CD4-positive, alpha-beta T cell treated with Interferon alpha-2 for 1 hour (primary cell): ENCODE measurements at places on chromosomes 4 and X.

DNA sequence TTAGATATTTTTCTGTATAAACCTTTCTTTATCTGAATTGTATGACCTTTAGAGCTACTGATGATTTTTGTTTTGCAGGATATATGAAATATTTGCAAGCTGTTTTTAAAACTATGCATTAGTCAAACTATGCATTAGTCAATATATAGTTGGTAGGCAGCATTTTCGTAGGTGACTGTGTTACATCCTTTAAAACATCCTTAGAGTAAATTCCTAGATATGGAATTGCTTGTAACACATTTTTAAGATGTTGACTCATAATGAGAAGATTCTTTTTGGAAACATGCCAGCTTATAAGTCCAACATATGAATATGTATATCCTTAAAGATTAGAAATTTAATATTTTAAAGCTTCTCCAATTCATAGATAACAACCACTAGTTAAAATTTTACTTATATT lies 1768.5 kb downstream of the PCDH7 start:
- no peak for DNase-seq

- no peak for DNase-seq
Observed at GRCh38 chrX:31747411-31747810, 675.6 kb upstream of the FTHL17 start.

DNA sequence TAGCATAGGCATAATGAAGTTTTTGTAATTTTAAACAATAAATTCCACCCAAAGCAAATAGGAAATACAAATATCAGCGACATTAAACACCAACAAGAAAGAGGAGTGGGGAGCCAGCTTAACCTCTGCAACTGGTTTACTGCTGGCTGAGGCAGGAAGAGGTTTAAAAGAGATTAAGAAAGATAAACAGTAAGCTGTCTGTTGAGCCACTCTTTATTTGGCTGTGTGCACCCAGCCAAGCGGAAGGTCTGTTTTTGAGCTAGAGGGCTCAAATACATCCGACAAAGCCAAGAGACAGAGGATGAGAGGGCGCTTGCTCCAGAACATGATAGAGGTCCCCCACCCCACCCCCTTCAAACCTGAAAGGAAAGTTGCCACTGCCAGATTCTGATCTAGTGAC lies 191.4 kb downstream of the MGST2 start:
- no peak for DNase-seq

DNA sequence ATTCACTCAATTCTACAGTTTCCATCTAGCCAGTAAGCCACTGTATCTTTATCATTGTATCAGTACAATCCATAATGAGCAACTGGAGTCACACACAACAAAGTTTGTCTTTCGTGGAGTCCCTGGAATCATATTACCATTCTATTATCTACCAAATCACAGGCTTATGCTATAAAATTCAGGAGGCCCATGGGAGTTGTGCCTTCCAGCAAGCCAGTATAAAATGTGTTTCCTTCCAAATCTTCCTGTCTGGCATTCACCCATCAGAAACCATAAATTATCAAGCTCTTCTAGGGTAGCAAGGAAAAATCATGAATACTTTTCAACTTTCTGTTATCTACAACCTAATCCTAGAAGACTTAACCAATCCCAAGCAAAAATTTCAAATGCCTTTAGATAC lies 1383.3 kb upstream of the PCDH7 start:
- DNase-seq: no peak

DNA sequence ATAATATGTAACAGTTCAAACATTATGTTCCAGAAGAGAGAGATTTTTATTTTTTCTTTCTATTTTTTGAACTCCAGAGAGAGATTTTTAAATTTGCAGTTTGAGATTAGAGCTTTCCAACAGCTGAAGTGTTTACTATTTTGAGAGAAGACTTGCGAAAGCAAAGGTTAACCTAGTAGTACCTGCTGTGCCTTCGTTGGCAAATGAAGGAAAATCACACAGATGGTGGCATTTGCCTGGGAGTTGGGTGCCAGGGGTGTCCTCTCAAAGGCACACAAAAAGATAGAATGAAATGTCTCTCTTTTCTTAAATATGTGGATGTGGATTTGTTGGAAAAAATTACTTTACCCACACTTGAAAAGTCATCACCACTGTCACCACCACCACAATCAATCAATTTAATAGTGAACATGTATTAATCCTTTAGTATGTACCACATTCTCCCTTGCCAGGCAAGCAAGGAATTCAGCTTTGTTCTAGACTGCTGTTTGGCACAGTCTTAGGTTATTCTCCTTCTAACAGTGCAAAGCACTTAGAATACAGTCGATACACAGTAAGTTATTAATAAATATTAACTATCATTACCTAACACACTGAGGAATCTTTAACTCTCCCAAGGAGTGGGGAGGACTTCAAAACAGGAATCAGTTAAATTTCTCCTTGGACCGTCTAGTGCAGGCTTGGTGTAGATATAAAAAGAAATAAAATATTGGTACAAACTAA lies 838.2 kb upstream of the FTHL17 start:
- no peak for DNase-seq

- DNase-seq: no peak
Observed at GRCh38 chr4:116603096-116603495, 482.3 kb downstream of the TRAM1L1 start.

GRCh38 chrX:129759576-129760061 lies 20.1 kb upstream of the SASH3 start:
- DNase-seq: peak; percentile 62

DNA sequence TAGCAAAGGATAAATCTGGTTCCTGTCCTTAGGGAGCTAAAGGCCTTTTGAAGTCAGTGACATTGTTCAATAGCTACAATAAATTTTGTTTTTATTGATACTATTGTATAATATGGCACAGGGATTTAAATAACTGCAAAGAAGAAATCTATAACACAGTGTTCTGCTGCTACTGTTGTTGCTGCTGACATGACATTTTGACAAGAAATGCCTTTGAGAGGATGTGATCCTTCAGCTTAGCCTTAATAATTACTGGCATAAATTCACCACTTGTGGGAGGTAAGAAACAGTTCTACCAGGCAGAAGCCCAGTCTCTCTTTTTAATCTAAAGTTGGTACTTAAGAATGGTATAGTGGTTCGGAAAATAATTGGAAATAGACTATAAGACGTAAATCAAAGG lies 4.1 kb downstream of the SULT1E1 start:
- no peak for DNase-seq

GRCh38 chr4:168619266-168619631 lies 122.4 kb downstream of the PALLD start:
- DNase-seq: no peak

- DNase-seq: no peak
Observed at GRCh38 chr4:87399148-87399547, 8.2 kb upstream of the HSD17B11 start.
